ENCODE measurements at places on chromosomes 2 and 18.

- DNase-seq, result no peak
These were observed 168.7 kb upstream of the HDAC4 start for GRCh38 chr2:239569401-239570090.

- no peak for DNase-seq
These were observed 9.5 kb upstream of the KCNG3 start for GRCh38 chr2:42503291-42503690.

- no peak for DNase-seq
These were observed 138.2 kb downstream of the UBR3 start for GRCh38 chr2:169965495-169965894.

GRCh38 chr18:26960911-26961310 is 95.4 kb upstream of the AQP4 start:
- no peak for DNase-seq

GRCh38 chr2:117936871-117937428 is 76.9 kb downstream of the CCDC93 start:
- DNase-seq, result no peak

GRCh38 chr18:59096098-59096789 is 43.4 kb upstream of the SEC11C start:
- DNase-seq, result no peak

DNA sequence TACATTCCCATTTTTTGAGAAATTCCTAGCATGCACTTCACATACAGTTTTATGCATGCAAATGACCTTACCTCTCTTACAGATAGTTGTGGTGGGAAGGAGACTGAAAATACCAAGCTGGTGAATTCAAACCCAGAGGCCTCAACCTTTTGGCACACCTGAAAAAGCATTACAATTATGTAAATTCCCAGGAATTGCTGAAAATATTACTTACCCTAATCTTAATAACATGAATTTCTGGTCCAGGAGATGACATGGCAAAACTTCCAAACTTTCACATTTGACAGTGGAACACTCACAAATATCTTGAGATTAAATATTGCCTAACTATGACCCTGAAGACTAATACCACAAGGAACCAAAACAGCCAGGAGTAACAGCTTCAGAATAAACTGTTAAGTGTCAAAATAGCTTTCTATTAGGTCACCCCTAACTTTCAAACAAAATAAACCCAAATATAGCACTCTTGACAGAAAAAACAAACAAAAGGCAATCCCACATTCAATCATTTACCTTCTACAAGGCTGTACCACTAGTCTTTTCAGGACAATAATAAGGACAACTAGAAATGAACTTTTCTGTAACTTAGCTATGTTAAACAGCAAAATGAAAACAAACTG is 10.9 kb upstream of the PEX13 start:
- no peak for DNase-seq

DNA sequence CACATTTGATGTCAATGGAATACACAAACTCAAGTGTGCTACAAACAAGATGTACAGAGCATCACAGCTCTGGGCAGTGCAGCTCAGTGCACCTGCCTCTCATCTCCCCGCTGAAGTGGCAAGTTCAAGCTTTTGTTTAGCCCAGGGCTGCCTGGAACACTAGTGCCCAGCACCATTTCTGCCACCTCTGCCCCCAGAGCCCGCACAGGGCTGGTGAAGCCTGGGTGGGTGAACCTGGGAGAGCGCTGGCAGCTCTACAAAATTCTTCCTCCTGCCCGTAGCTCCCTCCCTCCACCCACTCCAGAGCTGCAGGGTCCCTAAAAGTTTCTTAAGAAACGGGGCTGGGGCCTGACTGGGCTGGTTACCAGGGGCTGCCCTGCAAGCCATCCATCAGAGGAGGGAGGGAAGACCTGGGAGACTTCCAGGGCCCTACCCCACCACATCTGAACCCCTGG is 1.5 kb downstream of the HES6 start:
- DNase-seq, result no peak

- DNase-seq, result no peak
These were observed 43.4 kb downstream of the MC4R start for GRCh38 chr18:60329131-60329530.

DNA sequence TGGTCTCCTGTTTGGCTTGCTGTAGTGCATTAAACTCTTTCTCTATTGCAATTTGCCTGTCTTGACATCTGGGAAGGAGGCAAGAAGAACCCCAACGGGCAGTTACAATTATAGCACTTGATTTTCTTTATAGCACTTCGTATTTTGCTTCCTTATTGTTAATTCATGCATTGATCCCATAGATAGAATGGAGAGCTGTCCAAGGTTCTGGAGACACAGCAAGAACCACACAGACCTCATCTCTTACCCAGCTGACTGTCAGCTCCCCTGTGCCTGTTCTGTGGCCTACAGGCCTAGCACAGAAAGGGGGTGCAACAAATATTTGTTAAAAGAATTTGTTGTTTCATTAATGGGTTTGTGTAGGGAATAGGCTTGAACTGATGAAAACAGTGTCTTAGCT is 194.3 kb downstream of the GALNT1 start:
- no peak for DNase-seq

DNA sequence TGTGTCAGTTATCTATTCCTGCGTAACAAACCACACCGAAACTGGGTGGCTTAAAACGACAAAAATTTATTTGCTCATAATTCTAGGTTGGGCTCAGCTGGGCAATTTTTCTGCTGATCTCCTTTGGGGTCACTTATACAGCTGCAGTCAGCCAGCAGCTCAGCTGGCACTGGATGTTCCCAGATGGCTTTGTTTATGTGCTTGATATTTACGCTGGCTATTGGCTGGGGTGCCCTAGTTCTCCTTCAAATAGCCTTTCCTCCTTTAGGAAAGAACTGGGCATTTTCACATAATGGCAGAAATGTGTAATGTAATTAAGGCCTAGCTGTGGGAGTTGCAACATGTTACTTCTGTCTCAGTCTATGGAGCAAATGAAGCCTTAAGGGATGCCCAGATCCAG is 142.2 kb downstream of the B3GNT2 start:
- no peak for DNase-seq

GRCh38 chr2:173862612-173863217 is 102.5 kb downstream of the SP3 start:
- no peak for DNase-seq

- no peak for DNase-seq
These were observed 31.8 kb downstream of the BCL11A start for GRCh38 chr2:60521626-60522025.

GRCh38 chr2:54579061-54579681 is 123.0 kb downstream of the SPTBN1 start:
- no peak for DNase-seq

DNA sequence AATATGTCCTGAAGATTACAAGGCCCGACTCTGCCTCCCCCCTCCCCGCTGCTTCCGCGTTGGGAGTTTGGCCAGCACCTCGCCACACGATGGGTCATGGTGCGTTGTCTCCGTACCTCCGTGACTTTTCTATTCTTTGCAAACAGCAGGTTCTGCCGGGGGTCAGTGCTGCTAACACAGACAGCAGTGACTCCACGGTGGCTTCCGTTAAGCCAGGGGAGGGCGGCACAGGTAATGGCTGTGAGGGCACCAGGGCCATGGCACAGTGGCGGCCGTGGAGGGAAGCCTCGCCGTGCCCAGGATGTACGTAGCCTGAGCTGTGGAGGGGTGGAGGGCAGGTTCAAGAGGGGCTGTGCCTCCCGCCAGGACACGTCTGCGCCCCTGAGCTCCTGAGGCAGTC is 115.5 kb downstream of the NFATC1 start:
- no peak for DNase-seq

DNA sequence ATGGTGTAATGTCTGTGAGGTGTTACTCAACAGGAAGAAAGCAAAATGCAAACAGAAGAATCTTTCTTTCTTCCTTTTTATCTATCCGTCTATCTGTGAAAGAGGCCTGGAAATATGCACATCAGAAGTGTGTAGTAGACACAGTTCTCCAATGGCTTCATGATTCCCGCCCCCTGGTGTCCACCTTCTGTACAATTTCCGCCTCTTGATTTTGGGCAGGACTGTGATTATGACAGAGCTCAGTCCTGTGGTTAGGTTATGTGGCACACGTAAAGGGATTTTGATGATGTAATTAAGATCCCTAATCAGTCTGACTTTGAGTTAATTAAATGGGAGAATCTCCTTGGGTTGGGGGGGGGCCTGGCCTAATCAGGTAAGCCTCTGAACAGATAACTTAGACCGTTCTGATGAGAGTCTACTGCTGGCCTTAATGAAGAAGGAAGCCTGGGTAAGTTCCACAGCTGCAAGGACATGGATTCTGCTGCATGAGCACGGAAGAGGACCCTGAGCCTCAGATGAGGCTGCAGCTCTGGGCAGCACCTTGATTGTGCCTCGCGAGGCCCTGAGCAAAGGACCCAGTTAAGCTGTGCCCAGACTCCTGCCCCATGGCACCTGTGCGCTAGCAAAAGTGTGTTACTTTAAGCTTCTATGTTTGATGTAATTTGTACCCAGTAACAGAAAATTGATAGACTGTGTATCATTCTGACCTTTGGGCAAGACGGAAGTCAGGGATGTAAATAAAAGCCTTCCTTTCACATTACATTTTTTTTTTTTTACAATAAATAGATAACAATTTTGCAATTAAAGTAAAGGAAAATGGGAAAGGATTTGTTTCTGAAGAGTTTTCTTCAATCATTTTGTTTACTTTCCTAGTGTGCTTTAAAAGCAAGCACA is 11.3 kb upstream of the KCNF1 start:
- DNase-seq, result no peak

DNA sequence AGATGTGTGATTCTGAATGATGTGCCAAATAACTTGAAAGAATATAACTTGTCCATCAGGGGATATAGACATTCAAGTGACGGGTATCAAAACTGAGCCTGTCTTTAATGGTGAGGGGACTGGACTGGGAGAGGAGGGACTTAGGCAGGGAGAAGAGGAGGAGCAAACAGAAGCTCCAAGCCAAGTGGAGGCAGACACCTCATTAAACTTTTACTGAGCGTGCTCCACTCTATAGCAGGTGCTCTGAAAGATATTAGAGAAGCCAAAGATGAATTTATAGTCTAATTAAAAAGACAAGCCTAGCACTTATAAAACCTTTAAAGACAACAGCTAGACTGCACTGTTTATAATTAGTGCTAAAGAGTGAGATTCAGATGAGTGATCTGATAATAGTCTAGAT is 47.7 kb upstream of the SMAD2 start:
- DNase-seq, result no peak

- DNase-seq, result no peak
These were observed 1.7 kb downstream of the KYNU start for GRCh38 chr2:142879151-142879550.

GRCh38 chr18:2978661-2979106 is 34.3 kb downstream of the LPIN2 start:
- peak; percentile 32 for DNase-seq

DNA sequence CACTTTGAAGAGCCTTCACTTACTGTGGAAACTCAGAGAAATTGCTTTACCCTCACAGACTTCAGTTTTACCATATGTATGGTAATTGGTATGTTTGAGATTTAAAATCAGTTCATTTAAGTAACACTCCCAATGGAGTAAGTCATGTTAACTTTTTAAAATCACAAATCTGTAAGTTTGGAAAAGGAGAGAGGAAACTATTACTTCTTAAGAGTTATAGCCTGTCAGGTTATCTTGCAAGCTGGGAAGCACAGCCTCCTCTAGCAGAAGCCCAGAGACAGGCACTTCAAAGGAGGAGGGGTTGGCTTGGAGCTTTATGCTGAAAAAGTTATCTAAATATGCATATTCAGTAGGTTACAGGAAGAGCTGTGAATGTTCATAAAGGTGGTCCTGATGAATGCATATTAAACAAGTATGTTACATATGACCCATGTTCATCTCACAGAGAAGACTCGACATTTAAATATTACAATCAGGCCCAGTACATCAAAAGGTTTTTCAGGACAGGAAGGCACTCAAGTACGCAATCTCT is 102.5 kb downstream of the XRCC5 start:
- no peak for DNase-seq

DNA sequence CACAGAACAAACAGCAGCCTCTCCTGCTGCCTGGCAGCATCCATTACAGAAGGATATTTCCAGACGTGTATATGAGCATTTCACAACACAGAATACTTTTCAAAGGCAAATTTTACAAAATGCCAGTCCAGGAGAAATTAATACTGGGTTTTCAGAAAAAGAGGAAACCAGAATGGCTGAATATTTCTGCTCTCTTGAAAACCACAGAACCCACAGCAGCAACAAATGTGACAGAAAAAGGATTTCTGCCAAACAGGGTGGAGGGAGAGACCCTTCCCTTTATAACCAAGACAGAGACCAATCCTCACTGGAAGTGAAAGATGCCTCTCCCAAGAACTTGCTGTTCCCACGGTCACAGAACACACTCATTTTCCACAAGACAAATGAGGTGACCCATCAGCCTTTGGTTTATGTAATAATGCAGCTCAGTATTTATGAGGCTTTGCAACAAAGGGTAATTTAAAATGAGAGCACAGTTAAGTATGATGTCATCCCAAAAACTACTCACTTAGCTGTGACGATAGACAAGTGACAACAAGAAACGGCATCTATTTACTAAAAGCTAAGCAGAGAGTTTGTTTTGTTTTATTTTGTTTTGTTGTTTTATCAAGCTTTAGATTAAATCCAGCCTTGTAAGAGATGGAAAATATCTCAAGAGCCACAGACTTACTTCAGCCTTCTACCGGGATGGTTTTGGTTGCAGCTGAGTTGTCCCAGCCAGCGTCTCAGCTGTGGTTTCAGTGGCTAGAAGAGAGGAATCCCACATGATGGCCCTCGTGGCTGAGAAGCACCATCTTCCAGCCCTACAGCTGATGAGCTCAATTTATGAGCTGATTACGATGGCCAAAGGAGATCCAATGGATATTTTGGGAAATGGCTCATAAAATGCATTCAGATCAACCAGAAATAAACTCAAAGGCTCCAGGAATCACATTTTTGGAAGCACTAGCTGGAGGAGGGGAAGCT is 249.3 kb upstream of the AGAP1 start:
- no peak for DNase-seq

DNA sequence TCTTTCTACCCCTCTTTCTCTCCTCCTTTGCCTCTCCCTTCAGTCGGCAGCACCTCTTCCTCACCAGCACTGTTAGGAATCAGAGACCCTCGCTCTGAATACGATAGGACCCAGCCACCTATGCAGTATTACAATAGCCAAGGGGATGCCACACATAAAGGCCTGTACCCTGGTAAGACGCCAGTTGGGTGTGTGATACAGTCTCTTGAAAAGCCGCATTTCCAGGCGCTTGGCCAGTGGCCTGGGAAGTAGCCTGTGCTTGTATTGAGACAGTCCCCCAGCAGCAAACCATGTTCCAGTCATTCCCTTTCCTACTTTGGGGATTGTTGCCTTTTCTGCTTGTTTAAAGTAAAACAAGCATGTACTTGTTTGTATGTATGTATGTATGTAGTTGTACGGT is 118.4 kb upstream of the DAPL1 start:
- DNase-seq, result no peak

DNA sequence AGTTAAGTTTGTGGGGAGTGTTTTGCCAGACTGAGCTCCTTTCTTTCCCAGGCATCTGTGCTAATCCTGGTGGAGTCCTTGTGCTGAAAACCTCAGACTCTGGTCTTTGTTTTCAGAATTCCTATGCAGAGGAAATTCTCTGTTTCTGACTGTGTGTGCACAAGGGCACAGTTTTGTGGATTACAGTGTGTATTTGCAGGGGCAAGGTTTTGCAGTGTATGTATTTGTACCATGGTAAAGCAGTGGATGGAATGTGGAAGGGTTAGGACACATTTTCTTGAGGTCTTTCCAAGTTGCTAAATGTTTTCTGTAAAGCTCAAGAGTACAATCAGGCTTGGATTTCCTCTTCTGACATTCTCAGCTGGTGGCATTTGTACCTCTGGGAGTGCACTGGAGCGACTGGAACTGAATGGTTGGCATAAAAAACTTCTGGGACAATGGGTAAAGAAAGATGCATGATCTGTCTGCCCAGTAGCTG is 139.5 kb upstream of the RND3 start:
- DNase-seq, result no peak

GRCh38 chr2:88211003-88211808 is 41.1 kb downstream of the THNSL2 start:
- no peak for DNase-seq
